ENCODE measurements at places on chromosomes 6 and 20.

DNA sequence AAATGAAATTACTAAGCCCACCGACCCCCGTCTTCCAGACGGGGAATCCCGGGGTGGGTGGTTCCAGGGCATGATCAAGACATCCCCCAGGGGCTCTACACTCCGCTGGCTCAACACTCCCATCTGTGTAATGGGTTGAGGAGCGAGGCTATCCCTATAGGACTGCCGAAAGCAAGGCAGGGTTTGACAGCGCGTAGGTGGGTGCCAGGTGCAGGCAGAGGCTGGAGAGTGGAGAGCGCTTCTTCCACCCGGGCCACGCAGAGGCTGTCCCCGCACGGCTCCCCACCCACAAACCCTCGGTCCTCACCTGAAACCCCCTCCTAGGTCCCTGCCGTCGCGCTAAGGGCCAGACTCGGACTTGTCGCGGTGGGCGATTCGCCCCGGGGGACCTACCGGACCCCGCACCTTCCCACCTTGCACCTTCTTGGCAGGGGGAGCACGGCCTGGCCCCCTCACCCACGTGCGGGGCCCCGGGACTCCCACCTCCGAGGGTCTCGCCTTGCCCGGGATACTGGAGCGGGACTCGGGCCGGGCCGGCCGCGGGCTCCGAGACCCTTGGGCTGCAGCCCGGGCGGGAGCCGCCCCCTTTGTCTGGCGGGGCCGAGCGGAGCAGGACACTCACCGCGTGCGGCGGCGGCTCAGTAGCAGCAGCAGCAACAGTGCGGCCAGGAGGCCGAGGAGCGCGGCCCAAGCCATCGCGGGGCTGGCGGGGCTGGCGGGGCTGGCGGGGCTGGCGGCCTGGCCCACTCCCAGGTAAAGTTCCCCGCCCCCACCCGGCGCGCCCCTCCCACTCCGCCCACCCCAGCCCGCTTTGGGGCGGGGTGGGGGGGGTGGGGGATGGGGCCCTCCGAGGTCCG lies at the start of gene PTGIS:
TSS of gene PTGIS (minus strand) at position 717 of the 857 bp plus-strand sequence. CDS start at position 696, 21 bp downstream.
- DNase-seq = no peak

DNA sequence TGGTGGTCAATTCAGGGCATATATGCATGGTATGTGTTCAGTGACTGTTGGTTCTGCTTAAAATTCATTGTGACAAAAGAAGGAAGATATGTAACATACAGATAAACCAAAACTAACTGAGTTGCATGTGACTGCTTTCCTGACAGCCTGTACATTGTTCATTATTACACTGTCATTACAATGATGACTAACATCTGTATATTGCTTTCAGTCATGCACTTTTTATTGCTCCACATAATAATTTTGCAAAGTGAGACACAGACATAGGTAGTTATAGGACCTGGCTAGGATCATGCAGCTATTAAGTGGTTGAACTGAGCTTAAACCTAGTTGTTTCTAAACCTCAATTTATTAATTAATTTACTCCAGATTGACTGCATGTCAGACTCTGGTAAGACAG lies 703.2 kb downstream of the HDGFL1 start:
- DNase-seq = no peak

DNA sequence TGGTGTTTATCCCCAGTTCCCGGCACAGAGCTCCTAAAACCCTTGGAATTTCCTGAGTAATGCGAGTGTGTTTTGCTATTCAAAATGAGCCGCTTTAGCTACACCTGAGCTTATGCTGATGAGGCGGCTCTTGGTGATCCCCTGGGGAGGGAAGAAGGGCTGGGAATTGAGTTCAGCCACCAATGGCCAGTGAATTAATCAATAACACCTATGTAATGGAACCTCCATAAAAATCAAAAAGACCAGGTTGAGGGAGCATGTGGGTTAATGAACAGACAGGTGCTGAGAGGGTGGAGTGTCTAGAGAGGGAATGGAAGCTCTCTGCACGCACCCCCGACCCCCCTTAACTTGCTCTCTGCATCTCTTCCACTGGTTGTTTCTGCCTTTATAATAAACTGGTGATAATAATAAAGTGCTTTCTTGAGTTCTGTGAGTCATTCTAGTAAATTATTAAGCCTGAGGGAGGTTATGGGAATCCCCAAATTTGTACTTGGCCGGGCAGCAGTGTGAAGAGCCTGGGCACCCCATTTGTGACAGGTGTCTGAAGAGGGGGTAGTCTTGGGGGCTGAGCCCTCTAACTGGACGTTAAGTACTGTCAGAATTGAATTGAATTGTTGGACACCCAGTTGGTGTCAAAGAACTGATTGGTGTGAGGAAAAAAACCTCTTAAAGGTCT lies 24.6 kb upstream of the SERPINB1 start:
- DNase-seq = no peak

DNA sequence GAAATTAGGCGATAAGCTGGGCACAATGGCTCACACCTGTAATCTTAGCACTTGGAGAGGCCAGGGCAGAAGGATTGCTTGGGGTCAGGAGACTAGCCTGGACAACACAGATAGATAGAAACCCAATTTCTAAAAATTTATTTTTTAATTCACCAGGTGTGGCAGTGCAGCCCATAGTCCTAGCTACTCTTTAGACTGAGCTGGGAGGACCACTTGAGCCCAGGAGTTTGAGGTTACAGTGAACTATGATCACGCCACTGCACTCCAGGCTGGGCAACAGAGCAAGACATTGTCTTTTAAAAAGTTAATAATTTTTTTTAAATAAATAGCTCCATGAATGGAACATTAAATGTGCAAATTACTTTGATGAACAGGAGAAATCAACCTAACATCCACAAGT lies 8.2 kb downstream of the ZNF318 start:
- no peak for DNase-seq
